Inflammatory macrophage (primary cell): ENCODE measurements at places on chromosomes 6 and 20.

- no peak for DNase-seq
Measured at GRCh38 chr20:42173440-42173839, 555.3 kb upstream of the CHD6 start.

- DNase-seq, result no peak
Measured at GRCh38 chr6:158565482-158566040, 5.7 kb downstream of the TMEM181 start.

DNA sequence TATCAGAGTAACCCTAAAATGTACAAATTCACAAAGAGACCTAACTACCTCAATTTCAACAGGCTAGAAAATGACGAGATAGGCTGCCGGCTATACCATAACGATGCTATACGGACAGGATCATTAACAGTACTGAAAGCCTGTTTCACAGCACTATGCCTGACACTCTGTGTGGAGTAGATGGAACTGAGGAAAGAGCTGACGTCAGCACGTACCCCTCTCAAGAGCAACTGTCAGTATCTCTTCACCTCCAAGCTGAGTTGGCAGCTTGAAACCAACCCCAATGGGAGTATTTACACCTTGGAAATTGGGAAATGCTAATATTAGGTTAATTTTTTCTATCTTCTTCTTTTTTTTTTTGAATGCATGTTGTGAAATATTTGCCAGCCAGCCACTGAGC, 53.6 kb downstream of the HUS1B start:
- DNase-seq, result no peak

- DNase-seq, result no peak
Measured at GRCh38 chr6:163668061-163668426, 253.5 kb downstream of the QKI start.

DNA sequence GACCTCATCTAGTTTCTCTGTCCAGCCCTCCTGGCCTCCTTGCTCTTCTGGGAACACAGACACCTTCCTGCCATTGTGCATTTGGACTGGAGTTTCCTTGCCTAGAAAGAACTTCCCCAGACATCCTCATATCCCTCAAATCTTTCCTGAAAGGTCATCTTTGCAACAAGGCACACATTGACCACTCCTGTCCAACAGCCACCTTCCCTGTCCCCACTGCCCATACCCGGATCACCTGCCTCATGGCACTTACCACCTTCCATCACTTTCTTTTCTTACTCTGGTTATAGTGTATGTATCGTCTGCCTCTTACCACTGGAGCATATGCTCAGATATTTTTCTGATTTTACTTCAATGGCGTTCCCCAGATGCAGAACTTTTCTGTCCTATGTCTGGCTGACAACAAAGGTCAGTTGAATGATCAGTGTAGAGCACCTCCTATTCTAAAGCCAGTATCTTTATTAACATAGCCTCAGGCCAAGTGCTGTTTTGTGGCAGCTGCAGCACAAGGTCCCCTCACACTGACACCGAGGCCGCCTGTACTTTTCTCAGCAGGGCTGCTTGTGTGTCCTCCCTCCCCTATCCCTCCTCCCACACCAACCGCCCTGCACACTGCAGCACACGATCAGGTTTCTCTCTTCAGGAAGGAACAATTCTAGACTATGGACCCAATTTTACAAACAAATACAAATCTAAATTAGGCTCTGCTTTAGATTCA, 4.1 kb downstream of the HLA-C start:
- no peak for DNase-seq

GRCh38 chr6:6829872-6830685, 241.6 kb downstream of the LY86 start:
- no peak for DNase-seq

- DNase-seq, result no peak
Measured at GRCh38 chr20:37734228-37734985, 40.6 kb downstream of the CTNNBL1 start.

DNA sequence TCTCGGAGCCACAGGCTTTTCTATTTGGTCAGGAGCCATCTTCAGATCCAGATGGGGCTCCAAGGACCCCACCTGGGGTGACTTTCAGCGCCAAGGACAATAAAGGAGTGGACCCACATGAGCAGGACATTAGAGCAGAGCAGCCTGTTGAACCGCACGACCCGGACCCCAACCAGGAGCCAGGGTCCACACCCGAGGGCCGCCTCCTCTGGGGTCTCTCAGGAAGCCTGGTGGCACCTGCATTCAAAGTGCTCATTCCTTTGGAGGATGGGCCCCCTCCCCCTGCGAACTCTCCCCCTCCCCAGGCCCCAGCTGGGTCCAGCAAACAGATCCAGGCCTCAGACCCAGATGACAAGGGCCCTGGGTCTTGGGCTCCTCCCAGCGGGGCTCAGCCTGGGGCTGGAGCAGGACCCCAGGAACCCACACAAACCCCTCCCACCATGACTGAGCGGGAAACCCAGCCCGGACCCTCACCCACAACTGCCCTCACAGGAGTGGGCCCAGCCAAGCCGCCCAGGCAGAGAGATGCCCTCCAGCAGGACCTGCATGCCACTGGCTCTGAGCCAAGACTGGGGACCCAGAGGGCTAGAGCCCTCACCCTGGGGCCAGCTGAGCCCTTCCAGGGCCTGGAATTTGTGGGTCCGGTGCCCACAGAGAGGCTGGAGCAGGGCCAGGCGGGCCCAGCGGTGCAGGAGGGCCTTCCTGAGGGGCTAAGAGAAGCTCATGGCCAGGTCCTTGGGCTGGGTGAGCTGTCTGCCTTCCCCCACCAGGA, 23.9 kb downstream of the RAB44 start:
- DNase-seq, result no peak

GRCh38 chr6:80437221-80437620, 330.8 kb downstream of the BCKDHB start:
- DNase-seq, result no peak

DNA sequence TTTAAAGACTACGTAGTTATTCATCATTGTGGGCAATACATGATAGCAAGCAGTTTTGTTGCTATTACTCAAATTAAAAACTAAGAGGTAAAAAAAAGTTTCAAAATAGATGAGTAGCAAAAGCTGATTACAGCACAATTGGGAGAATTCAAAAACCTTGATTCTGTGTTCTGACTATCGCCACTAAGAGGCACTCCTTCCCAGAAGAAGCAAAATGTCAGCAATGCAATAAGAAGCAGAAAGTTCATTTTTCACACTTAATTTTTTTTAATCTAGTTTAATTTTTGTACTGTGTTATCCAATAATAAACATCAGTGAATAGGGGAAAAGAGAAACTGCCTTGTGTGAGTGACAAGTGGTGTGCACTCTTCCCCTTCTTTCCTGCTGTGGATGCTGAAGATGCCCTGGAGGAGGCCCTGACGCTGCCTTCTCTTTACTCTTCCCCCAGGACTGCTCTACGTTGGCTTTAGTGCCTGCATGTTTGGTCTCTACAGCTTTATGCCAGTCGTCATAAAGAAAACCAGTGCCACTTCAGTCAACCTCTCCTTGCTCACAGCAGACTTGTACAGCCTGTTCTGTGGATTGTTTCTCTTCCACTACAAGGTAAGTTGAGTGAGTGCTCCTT, 263.2 kb upstream of the PLN start:
- no peak for DNase-seq

DNA sequence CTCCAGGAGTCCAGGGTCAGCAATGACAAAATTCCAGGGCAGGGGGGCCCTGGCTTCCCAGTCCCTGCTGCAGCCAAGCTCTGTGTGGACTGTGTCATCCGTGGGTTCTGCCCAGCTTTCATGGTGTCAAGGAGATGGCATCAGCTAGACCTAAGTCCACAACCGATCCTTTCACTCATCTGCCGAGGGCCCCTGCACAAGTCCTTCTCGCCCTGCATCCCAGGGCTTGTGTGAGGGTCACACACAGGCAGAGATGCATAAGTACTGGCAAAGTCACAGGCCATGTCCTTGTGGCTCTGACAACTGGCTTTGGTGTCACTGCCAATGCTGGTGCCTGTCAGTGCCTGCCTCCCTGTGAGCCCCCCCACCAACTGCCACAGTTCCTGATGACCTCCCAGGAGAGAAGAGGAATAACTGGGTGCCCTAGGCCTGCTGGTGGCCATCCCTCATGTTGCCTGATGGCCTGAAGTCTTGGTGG, 181.4 kb upstream of the CST7 start:
- DNase-seq, result no peak

GRCh38 chr6:63527658-63528514, 44.4 kb upstream of the LOC128125822 start:
- no peak for DNase-seq

- DNase-seq, result no peak
Measured at GRCh38 chr20:46317685-46318177, 9.4 kb upstream of the CDH22 start.

GRCh38 chr20:62822239-62822787, 5.5 kb downstream of the COL9A3 start:
- no peak for DNase-seq

- DNase-seq, result no peak
Measured at GRCh38 chr6:3339811-3340210, 81.1 kb downstream of the PSMG4 start.

- DNase-seq, result no peak
Measured at GRCh38 chr6:144194293-144194810, 44.0 kb downstream of the STX11 start.

- DNase-seq, result no peak
Measured at GRCh38 chr6:36331381-36331780, 5.3 kb downstream of the BNIP5 start.
